Mesothelial cell of epicardium (in vitro differentiated cells): ENCODE measurements at places on chromosomes 7 and 10. TPM values are rescaled to one million over a fixed set of nuclear protein-coding genes. Genes with fewer than 3 reads are reported as not detected.

Gene MYH16
- total RNA-seq: 0.09 TPM in 1 of 3 replicates, not detected in the others

Gene PLXDC2
- total RNA-seq: 60.0 to 62.7 TPM (median 62.3 TPM) in 3 replicates

Gene MACROH2A2
- total RNA-seq: 122 to 128 TPM (median 125 TPM) in 3 replicates

Gene MOGAT3
- not detected in 3 replicates for total RNA-seq

- H3K27ac ChIP-seq: no peak overlapping the region
- peaks cover 5% of the 10 kb centered on the region for H3K4me1 ChIP-seq
- H3K36me3 ChIP-seq: peaks cover 9% of the 10 kb centered on the region
- no peak for DNase-seq
- no peaks in the 10 kb centered on the region for H3K27me3 ChIP-seq
Observed at GRCh38 chr7:7647495-7648036, 7.0 kb downstream of the UMAD1 start.

GRCh38 chr10:123381224-123381623, 227.0 kb downstream of the BUB3 start:
- DNase-seq: no peak
- peaks cover 4% of the 10 kb centered on the region for H3K4me1 ChIP-seq
- no peak overlapping the region for H3K4me3 ChIP-seq
- no peaks in the 10 kb centered on the region for H3K36me3 ChIP-seq
- peaks cover 61% of the 10 kb centered on the region for H3K27me3 ChIP-seq
